ENCODE measurements at places on chromosomes 4 and X.

DNA sequence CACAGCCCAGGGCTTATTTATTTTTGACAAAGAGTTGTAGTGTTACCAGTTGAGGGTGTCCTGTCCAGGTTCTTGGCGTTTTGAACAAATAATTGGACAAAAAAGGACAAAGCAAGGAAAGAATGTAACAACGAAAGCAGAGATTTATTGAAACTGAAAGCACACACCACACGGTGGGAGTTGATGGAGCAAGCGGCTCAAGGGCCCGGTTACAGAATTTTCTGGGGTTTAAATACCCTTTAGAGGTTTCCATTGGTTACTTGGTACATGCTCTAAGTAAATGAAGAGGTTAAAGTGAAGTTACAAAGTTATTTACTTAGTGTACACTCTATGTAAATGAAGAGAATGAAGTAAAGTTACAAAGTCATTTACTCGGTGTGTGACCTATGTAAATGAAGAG is 27.8 kb upstream of the OPHN1 start:
- no peak for DNase-seq

DNA sequence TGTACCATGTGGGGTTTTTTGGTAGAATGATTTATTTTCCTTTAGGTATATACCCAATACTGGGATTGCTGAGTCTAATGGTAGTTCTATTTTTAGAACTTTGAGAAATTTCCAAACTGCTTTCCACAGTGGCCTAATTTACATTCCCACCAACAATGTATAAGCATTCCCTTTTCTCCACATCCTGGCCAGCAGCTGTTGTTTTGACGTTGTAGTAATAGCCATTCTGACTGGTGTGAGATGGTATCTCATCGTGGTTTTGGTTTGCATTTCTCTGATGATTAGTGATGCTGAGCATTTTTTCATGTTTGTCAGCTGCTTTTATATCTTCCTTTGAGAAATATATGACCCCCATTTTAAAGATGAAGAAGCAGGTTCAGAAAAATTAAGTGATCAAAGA is 153.7 kb downstream of the CBR4 start:
- no peak for DNase-seq

GRCh38 chrX:118552121-118552900 is 56.7 kb downstream of the DOCK11 start:
- no peak for DNase-seq

DNA sequence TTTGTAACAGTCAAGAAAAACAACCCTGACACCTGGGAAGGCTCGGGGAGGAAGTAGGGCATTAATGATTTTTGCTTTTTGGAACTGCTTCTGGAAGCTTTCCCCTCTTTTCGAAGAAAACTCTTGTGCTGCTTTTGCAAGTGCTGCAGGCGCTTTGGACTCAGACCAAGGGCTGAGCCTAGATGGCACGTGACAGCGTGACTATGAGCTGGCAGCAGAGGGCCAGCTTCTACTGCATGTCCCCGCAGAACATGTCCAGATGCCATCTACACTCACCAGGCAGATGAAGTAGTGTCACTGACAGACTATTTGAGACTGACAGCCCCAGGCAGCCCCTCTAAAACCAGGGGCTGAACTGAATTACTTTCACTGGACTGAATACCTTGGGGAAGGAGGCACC is 6.2 kb downstream of the NR0B1 start:
- no peak for DNase-seq

- DNase-seq = peak; percentile 16
Measured at GRCh38 chr4:83112678-83113428, 1.7 kb downstream of the PLAC8 start.

- DNase-seq = no peak
Measured at GRCh38 chr4:77697860-77698590, 92.4 kb downstream of the CXCL13 start.

DNA sequence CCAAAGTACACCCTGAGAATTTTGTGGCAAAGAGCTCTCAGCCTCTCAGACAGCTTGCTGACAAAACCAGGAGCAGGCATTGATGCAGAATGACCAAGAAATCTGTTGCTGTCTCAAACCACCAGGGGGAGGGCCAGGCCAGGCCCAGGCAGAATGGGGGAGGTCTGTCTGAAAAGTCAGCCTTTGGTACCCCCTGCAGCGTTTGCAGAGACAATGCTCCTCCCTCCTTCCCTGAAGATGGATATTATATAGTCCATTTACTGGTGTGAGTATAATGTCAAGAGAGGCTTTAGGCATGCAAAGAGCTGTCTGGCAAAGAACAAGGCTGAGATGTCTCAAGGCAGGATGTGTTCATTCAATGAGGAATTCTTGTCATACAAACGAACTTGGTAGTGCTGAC is 52.9 kb upstream of the TRPC5OS start:
- no peak for DNase-seq

GRCh38 chrX:15087747-15088146 is 182.1 kb downstream of the ASB9 start:
- DNase-seq = no peak

DNA sequence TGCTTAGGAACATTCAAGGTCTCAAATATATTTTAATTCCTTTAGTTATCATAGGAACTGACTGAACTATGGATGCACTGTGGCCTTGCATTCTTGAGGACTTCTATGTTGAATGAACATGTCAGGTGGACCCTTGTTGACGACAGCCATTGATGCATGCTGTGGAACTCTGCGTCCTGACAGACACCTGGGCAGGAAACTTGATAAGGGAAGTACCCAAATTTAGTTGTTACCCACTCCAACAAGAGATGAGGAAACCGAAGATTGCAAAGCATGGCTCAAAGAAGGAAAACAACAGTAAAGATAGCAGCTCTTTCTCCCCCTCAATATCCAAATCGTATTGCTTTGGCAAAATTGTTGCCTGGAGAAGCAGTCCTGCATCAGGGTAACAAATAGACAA is 540.0 kb upstream of the NR3C2 start:
- no peak for DNase-seq

- no peak for DNase-seq
Measured at GRCh38 chr4:122930862-122931261, 8.5 kb upstream of the NUDT6 start.

DNA sequence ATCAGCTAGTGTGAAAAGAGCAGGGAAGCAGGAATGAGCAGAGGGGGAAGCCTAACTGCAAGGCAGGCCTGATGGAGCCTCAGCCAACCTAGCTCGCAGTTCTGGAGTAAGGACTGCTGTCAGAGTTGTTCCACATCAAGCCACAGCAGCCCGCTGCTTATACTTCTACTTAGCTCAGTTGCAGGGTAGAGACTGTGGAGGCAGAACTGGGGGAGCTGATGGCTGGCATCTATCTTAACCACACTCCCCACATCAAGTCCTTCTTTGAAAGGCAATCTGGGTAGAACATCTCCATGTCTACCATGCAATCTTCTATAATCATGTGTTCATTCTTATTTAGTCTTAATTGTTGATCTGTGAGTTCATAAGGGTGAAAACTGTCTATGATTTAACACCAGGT is 46.1 kb downstream of the DDX60 start:
- DNase-seq = no peak

DNA sequence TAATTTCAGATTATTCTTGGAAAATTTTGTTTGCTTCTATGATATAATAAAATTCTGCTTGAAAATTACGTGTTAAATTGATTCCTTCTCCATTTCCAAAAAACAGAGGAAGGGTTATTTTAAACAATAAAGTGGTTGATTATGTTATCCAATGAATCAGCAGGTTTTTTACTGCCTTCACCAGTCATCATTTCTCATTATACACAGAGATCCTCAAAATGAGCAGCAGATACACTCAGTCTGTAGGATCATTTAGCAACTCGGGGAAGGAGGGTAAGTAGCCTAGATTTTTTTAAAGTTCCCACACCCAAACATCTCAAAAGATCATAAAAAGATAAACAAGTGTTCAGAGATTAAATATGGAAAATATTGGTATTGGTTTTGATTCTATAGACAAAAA is 6.8 kb upstream of the TMEM144 start:
- DNase-seq = no peak

GRCh38 chr4:20181926-20182325 is 69.8 kb upstream of the SLIT2 start:
- DNase-seq = no peak

- DNase-seq = no peak
Measured at GRCh38 chr4:146040623-146041022, 102.0 kb upstream of the ZNF827 start.

- peak; percentile 3 for DNase-seq
Measured at GRCh38 chrX:134990801-134991481, at the start of gene SMIM10. Gene SMIM10, plus strand, starts transcription at chrX:134990991. Its CDS starts 105 bp downstream, at chrX:134991096.

- DNase-seq = no peak
Measured at GRCh38 chr4:94446386-94446785, 5.4 kb upstream of the PDLIM5 start.

Data from stimulated activated CD4-positive, alpha-beta T cell treated with anti-CD3 and anti-CD28 coated beads, Interleukin-12 subunit alpha, Interleukin-12 subunit beta, amount 100 ng/mL, for 4 hours (primary cell).